ENCODE measurements at places on chromosomes 11 and 22. TPM values are rescaled to one million over a fixed set of nuclear protein-coding genes. Genes with fewer than 3 reads are reported as not detected.

GRCh38 chr11:128210148-128210940 is 377.0 kb downstream of the ETS1 start:
- DNase-seq: peak; percentile 91
- no peak overlapping the region for H3K4me3 ChIP-seq
- H3K4me1 ChIP-seq: peaks cover 46% of the 10 kb centered on the region
- H3K27me3 ChIP-seq: no peaks in the 10 kb centered on the region
- peak overlapping the region; percentile 80 for H3K27ac ChIP-seq
- H3K36me3 ChIP-seq: no peaks in the 10 kb centered on the region

Gene YPEL4
- 0.32 TPM for total RNA-seq

GRCh38 chr22:25110596-25110845 is 89.1 kb upstream of the CRYBB3 start:
- H3K4me1 ChIP-seq: peaks cover 15% of the 10 kb centered on the region
- H3K27ac ChIP-seq: peak overlapping the region; percentile 96
- peak overlapping the region; percentile 62 for H3K4me3 ChIP-seq
- no peaks in the 10 kb centered on the region for H3K27me3 ChIP-seq

DNA sequence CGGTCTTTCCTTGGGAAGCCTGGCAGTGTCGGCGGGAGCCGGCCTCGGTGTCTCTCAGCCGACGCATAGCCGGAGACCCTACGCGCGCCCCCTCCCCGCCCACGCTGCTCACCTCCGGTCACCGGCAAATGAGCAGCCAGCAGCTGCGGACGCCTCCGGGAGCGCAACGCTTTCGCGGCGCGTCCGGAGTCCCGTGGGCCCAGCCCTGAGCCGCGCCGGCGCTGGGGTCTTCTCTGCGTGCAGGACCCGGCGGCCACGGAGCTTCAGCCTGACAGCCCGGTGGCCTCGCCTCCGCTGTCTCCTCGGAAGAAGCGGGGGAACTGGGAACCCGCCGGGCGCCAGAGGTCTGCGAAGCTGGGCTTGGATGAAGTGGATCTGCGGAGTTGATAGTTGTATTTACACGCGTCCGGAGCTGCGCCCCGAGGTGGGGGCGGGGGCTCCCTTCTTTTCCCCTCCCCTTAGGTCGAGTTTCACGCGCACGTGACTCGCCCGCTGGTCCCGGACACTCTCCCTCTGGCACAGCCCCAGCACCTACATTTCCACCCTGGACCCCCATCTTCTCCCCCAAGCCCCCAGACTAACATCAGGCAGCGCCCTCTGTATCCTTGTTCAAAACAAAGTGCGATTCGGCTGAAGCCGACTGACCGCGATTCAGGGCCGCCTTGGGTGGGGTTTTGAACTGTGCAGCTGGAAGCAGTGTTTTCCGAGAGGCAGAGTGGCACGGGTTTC is at the start of gene SLC43A1:
Gene SLC43A1 (minus strand): TSS at position 371 of the 729 bp plus-strand sequence. CDS start 1,591 bp downstream, outside the sequence.
- peak within 1 kb of the TSS; percentile 79 for H3K4me3 ChIP-seq
- H3K27me3 ChIP-seq: no peaks in the 10 kb centered on the region
- no peaks in the 10 kb centered on the region for H3K36me3 ChIP-seq
- peak within 1 kb of the TSS; percentile 82 for H3K27ac ChIP-seq
- H3K4me1 ChIP-seq: peaks cover 8% of the 10 kb centered on the region

- H3K36me3 ChIP-seq: no peaks in the 10 kb centered on the region
- DNase-seq: no peak
- peaks cover 21% of the 10 kb centered on the region for H3K4me1 ChIP-seq
- H3K4me3 ChIP-seq: no peak overlapping the region
- no peaks in the 10 kb centered on the region for H3K27me3 ChIP-seq
Measured at GRCh38 chr11:34650528-34650927, 29.6 kb downstream of the EHF start.
